Activated CD4-positive, alpha-beta T cell treated with anti-CD3 and anti-CD28 coated beads, Interleukin-2, amount 50 U/mL, for 24 hours (primary cell): ENCODE measurements at places on chromosomes 11 and 22.

GRCh38 chr11:113690619-113691569 is 15.2 kb downstream of the TMPRSS5 start:
- no peak for DNase-seq

- DNase-seq: no peak
These were observed 66.9 kb downstream of the SCN3B start for GRCh38 chr11:123587559-123587958.

DNA sequence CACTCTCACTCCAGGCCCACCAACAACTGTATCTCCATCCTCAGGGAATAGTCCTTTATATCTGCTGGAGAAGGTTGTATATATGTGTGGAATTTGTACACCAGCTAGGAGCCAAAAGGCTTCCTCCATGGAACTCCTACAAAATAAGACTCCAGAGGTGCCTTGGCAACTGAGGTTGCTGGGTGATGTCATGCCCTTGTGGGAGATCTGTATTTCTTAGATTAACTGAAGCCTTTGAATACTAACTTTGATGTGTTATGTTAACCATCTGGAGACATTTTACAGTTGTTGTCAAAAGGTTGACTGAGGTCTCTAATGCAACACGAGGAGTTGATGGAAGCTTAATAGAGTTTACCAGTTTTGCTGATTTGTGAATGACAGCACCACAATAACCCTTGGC is 139.5 kb upstream of the TTC12 start:
- DNase-seq: no peak

DNA sequence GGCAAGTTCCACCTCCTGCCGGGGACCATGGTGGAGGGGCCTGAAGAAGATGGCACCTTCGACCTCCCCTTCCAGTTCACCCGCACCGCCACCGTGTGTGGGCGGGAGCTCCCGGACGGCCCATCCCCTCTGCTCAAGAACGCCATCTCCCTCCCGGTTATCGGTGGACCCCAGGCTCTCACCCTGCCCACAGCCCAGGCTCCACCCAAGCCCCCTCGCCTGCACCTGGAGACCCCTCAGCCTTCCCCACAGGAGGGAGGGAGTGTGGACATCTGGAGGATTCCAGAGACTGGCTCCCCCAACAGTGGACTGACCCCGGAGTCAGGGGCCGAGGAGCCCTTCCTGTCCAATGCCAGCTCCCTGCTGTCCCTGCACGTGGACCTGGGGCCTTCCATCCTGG is 6.4 kb downstream of the CDC42EP2 start:
- DNase-seq: no peak

DNA sequence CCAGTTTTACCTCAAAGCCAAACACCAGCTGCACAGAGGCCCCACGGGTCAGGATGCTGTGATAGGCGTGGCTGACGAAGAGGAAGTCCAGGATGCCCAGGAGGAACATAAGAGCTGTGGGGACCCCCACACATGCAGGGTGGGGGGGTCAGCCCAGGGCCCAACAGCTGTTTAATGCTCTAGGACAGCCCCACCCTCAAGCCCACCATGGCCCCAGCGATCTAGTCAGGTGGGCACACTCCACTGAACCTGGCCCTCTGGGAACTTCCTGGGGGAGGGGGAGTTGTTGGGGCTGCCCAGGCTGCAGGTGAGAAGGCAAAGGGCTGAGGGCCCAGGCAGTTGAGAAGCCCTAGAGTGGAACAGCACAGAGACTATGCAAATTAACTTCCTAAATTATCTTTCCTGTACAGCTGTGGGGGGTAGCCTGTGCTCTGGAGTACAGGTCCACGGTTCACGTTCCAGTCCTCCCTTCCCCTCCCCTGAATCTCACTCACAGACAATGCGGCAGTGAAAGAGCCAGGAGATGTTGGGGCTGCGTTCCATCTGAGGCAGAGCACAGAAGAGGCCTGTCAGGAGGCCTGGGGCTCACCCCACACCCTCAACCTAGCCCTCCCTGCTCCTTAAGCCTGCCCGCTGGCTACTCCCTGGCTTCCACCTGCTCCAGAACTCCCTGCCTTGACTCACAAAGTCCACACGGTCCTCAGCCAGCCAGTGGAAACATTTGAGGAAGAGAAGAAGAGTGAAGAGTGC is 1.9 kb downstream of the SYVN1 start:
- DNase-seq: no peak

GRCh38 chr11:100098560-100098959 is 588.5 kb upstream of the ARHGAP42 start:
- DNase-seq: no peak

DNA sequence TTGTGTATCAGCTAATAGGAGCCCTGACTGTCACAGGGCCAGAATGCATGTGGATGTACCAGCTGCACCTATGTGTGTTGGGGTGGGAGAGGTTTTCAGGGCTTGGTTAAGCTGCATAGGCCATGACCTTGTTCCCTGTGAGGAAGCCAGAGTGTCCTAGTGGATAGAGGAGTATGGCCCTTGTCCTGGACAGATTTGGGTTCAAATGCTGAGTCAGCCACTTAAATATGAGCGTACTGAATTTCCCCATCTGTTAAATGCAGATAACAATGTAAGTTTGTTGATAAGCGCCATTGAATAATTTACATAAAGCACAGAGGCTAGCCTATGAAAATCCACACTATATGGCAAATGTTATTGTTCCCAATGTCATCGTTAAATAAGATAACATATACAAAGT is 74.4 kb downstream of the PANX1 start:
- no peak for DNase-seq

GRCh38 chr11:36400766-36401455 is 104.8 kb downstream of the PRR5L start:
- no peak for DNase-seq

GRCh38 chr11:66069715-66070603 is at the start of gene PACS1:
Gene PACS1 (plus strand): TSS chr11:66070272. CDS start chr11:66070487, 215 bp downstream.
- DNase-seq: peak; percentile 39

GRCh38 chr22:44909241-44909640 is 100.6 kb downstream of the PHF21B start:
- no peak for DNase-seq

GRCh38 chr11:72303179-72303578 is 59.2 kb upstream of the PHOX2A start:
- no peak for DNase-seq

DNA sequence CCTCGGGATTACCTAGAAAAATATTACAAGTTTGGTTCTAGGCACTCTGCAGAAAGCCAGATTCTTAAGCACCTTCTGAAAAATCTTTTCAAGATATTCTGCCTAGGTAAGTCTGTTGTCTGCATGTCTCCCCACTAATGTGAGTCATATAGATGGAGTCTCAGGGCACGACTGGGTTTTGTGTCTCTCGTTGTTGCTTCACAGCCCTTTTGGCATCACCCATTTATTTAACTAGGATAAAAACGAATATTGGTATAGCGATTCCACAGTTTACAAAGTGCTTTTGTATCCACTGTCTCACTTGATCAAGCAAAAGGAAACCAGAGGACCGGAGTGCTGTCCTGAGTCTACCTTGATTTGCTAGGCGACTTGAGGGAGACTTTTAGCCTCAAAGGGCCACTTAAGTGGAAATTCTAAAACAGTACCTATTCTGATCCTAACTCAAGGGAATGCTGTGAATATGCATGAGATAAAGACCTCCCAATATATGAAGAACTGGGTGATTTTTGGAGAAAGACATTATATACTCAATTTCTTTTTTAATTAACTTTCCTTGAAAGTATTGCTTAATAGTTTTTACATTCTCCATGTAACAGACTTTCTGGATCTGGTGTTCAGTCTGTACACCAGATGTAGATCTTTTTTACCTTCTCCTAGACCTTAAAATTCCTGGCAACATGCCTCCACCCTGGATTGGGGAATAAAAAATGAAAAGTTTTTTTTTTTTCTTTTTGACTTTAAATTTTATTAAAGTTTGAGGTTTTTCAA is 590 bp downstream of the NNMT start:
- no peak for DNase-seq

DNA sequence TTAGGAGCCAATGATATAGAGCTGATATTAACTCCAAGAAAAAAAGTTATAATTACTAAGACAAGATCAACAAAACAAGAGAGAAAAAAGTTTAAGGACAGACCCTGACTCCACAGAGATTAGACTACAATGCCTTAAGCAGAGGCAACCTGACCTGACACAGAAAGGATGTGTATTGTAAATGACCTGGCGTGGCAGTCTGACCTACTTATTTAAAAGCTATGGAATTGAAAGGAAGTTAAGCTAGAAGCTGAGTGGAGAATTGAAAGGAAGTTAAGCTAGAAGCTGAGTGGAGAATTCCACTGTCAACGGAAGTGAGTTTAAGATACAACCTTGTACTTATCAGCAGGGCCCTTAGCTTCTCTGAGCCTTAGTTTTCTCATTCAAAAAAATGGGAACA is 885.4 kb downstream of the OPCML start:
- DNase-seq: no peak

DNA sequence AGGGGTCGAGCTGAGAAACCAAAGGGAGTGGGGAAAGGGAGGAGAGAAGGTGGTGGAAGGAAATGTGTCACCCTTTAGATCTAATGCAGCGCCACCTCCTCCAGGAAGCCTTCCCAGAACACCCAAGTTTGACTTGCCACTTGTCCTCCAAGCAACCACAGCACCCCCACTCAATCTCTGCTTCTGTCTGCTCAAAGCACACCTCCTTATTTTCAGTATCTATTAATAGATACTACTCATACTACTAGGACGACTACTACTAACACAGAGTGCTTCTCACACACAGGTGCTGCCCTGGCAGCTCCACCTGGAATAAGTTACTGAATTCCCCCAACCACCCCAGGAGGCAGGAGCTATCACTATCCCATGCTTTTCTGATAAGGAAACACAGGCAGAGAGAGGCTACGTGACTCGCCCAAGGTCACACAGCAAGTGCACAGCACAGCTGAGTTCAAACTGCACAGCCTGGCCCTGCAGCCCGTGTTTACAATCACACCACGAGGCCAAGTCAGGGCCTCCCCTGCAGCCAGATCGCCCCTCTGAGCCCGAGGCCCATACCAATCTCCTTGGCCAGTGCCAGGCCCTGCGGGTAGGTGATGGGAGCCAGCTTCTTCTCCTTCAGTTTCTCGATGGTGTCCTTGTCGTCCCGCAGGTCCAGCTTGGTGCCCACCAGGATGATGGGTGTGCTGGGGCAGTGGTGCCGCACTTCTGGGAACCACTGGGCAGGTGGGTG is 13.2 kb downstream of the RAC2 start:
- peak; percentile 77 for DNase-seq

GRCh38 chr11:12543596-12544415 is 130.4 kb upstream of the TEAD1 start:
- no peak for DNase-seq

DNA sequence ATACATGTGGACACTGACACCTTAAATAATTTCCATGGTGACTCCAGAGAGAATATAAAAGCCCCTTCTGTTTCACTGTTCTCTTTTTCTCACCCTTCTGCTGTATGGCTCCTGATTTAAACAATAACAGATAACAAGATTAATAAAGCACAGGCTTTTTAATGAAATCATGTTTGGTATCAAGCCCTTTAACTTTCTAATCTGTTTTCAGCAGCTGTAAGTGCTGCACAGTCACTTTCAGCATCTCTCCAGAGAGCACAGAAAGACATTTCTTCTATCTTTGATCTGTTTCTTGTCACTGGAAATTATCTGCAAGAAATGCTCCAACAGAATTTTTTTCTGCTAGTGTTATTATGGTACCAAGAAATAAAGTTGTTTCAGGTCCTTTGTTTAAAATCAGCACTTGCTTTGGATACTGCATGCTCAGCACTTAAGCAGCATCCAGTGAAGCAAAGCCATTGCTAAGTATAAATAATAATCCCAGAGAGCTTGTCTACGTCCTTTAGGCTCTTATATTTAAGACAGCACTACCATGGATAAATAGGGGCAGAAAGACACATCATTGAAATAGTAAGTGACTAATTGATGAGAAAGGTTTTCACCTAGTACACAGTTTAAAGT is 134.2 kb upstream of the CARD18 start:
- no peak for DNase-seq

DNA sequence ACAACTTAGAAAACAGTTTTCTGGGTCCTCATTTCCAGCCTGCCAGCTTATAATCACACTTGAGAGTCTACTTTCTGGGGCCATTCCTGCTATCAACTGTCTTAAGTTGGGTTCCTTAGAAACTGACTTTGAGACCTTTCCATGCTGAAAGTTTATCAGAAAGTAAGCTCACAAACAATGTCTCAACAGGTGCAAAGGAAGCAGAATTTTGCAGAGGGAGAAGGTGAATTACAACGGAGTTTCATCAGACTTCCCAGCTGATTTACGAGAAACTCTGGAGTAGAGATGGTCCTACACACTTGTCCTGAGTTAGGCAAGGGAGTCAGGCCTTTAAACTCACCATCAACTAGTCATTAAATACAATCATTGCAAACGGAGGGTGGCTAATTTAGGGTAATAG is 4.7 kb upstream of the OR52I2 start:
- DNase-seq: no peak

DNA sequence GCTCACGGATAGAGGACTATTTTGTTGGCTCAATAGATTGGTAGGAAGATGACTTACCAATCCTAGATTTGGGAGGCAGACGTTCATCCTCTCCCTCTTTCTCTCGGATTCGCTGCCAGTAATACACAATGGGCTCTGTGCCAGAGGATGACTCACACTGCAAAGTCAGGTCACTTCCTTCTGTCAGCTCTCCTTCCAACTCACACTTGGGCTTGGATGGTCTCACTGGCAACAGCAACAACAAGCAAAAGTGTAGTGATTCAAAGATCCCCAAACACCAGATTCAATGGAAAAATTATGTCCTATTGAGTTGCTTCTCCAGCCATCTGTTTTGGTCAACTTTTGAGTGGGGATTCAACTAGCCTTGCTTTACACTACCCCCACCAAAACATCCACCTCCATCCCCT is 21.7 kb upstream of the HSPA8 start:
- no peak for DNase-seq

- DNase-seq: no peak
These were observed 883 bp upstream of the VPREB3 start for GRCh38 chr22:23754980-23755636.

- no peak for DNase-seq
These were observed 46.8 kb upstream of the LDLRAD3 start for GRCh38 chr11:35897019-35897418.

DNA sequence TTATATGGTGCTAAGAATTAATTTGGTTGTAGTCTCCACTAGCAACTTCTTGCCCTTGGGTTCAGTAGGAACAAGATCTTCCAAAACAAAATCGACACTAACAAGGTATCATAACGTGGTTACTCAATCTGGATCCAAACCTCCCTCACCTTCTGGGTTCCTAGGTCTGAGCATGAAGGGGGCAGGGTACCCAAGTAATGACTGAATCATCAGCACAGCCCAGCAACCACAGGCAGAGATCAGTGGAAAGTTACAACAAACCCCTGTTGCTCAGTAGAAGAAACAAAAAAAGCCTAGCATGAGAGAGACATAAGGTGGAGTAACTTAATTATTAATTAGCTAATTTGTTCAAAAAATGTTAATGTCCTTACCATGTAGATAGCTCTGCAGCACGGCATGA is 221.4 kb downstream of the BLID start:
- DNase-seq: no peak

GRCh38 chr11:44671234-44671633 is 55.5 kb upstream of the TSPAN18 start:
- DNase-seq: no peak

- DNase-seq: no peak
These were observed 80.8 kb downstream of the SIK3 start for GRCh38 chr11:117017456-117017855.
